ENCODE measurements at places on chromosomes 2 and 18. TPM values are rescaled to one million over a fixed set of nuclear protein-coding genes. Genes with fewer than 3 reads are reported as not detected.

DNA sequence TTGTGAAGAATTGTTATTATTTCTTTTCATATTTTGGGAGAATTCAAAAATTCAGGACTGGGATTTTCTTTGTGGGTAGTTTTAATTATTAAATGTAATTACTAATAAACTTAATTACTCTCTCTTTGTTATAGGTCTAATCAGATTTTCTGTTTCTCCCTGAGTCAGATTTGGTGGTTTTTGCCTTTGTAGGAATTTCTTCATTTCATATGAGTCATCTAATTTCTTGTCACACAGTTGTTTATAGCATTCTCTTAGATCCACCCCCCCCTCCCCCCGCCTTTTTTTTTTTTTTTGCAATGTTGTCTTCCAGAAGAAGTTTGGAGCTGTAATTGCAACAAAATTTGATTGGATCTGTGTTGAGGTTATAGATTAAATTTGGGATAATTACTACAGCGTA lies 26.0 kb upstream of the GALR1 start:
- DNase-seq = peak; percentile 43

- DNase-seq = no peak
Observed at GRCh38 chr2:86243272-86243671, 44.0 kb downstream of the MRPL35 start.

DNA sequence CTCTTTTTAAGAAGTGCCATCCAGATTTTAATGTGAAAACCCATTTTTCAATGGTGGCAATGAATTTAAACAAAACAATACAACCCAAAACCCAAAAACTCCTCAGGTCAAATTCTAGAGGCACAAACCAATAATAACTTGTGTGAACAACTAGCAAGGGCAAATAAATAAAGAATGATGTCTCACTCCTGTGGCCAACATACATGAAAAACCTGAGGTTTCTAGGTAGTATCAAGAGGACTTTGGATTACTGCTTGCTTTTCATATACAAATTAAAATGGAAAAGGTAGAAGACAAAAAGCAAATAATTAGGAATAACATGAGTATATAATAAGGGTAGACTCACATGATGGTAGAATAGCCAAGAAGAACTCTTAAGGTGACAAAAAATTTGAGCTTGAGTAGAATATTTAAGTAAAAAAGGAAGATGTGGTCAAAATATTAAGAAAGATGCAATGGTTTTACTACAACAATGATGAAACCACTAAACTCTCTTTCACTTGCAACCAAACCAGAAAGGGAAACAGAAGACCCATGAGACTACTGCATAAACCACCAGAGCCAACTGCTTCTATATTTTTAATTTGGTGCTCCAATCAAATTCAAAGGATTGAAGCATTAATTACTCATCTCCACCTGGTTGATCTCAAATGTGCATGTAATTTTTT lies 53.5 kb downstream of the DARS1 start:
- no peak for DNase-seq

- no peak for DNase-seq
Observed at GRCh38 chr2:118847762-118848172, 319 bp upstream of the EN1 start.

DNA sequence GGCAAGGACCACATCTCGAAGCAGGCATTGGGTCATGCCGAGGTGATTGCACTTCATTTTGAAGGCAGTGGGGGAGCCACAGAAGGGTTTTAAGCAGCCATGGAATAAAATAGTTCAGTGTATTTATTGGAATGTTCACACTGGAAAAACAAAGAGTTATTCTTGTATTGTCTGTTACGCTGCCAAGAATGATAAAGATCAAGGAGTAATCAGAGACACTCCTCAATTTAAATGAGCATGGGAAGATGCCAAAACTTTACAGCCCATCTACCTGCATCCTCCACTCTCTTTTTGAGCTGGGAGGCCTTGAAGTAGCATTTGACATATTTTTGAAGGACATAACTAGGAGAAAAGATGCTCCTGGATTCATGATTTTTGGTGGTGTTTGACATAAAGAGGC lies 112.8 kb downstream of the DOCK10 start:
- DNase-seq = no peak

DNA sequence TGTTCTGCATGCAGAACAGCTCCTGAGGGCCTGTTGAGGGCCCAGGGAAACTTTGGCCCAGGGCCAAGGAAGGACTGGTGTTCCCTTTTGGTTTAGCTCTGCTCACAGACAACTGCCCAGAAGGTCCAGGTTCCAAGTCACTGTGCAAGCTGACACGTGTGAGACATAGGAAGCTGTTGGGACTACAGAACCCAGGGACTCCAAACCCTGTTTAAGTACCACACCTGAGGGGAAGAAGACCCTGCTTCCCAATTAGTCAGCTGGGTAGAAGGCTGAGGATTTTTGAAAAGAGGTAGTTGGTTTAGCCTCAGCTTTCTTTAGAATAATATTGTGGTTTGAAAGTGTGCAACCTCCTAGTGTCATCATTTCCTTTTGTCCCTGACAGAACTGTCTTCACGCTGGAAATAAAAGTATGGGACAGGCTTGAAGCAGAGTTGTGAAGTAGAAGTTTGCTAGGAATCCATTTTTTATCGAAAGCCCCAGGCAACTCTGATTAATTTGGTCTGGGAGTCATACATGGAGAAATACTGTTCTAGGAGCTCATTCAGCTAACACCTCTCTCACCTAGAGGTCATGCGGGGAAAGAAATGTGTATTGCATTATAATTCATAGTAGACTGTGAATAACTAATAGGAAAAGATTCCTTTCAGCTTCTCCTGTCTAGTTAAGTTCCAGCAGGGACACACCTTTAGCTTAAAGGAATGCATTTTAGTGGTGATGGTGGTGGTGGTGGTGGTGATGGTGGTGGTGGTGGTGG lies 19.9 kb upstream of the IL1RL1 start:
- DNase-seq = no peak

- no peak for DNase-seq
Observed at GRCh38 chr2:5720426-5720825, 28.2 kb downstream of the SOX11 start.

DNA sequence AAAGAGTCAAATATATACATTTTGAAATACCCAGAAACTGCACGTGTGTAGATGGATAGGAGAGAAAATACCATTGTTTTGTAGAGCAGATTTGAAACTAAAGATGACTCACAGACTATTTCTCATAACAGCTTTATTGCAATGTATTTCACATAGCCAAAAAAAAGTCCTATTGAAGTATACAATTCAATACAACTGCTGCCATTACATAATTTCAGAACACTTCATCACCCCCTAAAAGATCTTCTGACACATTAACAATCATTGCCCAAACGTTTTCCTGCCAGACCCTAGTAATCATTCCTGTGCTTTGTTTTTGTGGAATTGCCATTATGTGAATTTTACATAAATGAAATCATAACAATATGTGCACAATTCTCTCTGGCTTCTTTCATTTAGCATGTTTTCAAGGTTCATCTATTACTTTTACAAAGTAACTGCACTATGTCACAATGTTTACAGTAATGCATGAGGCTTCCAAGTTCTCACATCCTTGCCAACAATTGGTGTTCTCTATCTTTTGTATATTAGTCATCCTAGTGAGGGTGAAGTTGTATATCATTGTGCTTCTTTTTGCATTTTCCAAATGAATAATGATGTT lies 378.6 kb upstream of the CWC22 start:
- DNase-seq = peak; percentile 35

- peak; percentile 71 for DNase-seq
Observed at GRCh38 chr18:48540251-48541025, 1.6 kb downstream of the CTIF start.

GRCh38 chr2:48346124-48346536 lies 183.8 kb upstream of the STON1 start:
- DNase-seq = no peak

DNA sequence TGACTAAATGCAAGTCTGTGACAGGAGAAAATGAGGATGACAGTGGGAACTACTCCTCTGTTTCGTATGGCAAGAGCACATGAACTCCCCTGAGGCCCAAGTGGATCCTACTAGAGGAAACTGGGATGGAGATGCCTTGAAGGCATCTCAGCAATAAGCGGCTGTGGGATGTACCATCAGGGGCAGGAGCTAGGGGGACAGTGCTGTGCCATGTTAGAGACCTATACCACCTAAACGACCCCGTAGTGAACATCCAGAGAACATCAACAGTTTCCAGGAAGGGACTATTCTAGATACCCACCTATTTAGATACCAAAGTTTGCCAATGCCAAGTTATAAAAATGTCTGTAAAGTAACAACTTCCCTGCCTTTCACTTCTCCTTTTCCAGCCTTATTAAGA lies 860.8 kb upstream of the ACVR2A start:
- no peak for DNase-seq

- DNase-seq = no peak
Observed at GRCh38 chr2:221833966-221834365, 261.9 kb upstream of the EPHA4 start.

GRCh38 chr18:59085797-59086196 lies 53.9 kb upstream of the SEC11C start:
- DNase-seq = no peak

DNA sequence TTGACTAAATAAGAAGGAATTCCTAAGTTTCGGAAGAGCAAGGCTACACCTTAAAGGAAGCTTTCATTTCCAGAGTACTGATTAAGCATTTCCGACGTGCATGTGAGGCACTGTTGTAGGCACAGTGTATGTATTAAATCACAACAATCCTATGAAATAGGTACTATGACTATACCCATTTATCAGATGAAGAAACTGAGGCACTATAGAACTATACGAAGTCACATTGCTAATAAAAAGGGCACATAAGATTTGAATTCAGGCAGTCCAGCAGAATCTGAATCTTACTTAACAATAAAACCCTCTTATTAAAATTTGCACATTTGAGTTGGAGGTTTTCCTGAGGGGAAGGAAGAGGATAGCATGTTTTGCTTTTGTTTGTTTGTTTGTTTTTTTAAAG lies 243.5 kb upstream of the FANCL start:
- DNase-seq = no peak

- DNase-seq = peak; percentile 33
Observed at GRCh38 chr2:235083822-235084221, 132.0 kb downstream of the SH3BP4 start.

DNA sequence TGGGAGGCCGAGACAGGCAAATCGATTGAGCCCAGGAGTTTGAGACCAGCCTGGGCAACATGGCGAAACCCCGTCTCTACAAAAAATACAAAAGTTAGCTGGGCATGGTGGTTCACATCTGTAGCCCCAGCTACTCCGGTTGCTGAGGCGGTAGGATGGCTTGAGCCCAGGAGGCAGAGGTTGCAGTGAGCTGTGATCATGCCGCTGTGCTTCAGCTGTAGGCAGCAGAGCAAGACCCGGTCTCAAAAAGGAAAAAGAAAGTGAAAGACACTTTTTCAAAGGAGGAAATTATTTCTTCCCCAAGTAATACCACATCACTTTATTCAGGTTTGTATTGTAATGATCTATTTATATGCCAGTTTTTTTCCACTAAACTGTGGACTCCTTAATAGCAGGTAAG lies 35.7 kb upstream of the TAF4B start:
- no peak for DNase-seq

DNA sequence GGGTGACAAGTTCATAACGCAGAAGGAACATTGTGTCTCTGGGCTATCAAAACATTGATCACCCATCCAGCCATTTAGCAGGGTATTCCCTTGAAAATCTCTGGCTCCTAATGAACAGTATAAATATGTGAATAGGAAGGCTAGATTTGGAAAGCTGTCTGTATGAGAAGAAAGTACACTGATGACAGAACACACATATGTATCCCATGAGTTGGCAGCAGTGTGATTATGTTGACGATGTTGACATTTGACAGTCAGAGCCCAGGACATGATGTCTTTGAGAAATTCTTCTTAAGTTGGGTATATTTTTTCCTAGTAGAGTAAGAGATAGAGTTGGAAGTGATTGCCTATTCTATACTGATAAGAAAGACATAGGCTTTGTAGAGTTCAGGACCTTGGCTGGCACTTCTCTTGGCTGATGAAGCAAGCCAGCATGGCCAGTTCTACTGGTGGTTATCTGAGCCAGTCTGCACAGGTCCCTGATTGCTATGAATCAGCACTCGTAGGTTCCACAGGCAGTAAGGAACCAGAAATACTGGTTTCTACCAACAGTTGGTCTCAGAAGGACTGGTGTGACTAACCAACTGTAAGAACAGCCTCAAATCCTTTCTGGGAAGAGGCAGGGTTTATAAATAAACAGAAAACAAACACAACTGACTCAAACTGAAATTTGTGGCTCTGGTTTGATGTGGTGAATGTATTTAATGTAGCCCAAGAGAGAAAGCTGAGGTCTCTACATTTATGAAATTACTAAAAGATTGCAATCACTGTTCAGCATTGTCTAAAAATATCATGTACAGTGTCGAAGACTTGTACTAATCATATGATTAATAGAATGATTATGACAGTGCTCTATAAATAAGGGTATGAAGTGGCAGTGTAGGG lies 43.9 kb upstream of the RAPH1 start:
- peak; percentile 98 for DNase-seq

DNA sequence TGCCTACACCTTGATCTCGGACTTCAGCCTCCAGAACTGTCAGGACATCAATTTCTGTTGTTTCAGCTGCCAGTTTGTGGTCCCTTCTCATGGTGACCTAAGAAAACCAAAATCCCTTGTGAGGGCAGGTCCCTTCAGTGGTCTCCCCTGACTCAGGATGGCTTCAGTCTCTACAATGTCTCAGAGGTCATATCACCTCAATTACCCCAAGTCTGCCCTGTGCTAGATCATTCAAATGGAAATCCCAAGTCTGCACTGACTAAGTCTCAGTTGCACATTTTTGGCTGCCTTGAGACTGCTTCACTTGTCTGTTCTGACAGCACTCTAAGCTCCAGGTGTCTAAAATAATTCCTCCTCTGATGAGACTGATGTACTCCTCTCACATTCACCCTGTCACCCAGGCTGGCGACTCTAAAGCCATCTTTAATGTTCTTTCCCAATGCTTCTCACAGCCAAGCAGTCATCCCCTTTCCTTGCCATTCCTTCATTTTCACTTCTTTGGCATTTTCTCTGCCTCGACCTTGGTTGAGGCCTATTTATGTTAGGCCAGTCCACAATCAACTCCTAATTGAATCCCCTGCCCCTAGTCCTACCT lies 470.8 kb downstream of the DLGAP1 start:
- peak; percentile 33 for DNase-seq

DNA sequence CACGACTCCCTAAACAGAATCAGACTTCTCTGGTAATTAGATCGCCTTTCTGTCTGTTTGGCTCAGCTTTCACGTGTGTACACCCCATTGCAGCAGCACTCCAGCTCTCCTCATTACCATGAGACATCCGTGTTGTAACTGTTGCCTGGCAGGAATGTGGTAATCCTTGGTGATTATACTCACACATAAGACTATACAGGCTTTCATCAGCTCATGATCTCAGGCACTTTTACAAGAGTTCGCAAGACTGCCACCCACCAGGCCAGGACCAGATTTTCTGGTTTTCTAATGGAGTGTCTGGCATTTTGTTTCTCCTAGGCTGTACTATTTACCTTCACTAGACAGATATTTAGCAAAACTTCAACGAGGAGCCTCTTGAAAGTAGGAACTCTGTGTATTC lies 50.2 kb downstream of the ACVR1 start:
- DNase-seq = peak; percentile 83

GRCh38 chr18:25923193-25923592 lies 167.2 kb downstream of the SS18 start:
- DNase-seq = no peak

The TNFAIP6 gene
- total RNA-seq = not detected

The CPS1 gene
- 19.2 TPM for total RNA-seq

The POMC gene
- 0.39 TPM for total RNA-seq

The SOWAHC gene
- 31.2 TPM for total RNA-seq

The MSTN gene
- not detected for total RNA-seq

The NAT8 gene
- total RNA-seq = not detected

The MOGAT1 gene
- not detected for total RNA-seq

The SULT1C4 gene
- total RNA-seq = not detected

The PECR gene
- 8.6 TPM for total RNA-seq

The TUBA3E gene
- total RNA-seq = not detected

The SPDYA gene
- total RNA-seq = 0.35 TPM

All from foreskin keratinocyte (primary cell).